ENCODE measurements at places on chromosomes 5 and 9.

GRCh38 chr5:89827359-89827758, 582.2 kb downstream of the CETN3 start:
- ATAC-seq = peak; percentile 13

- no peak for ATAC-seq
These were observed 66.2 kb downstream of the SMC5 start for GRCh38 chr9:70324963-70325362.

DNA sequence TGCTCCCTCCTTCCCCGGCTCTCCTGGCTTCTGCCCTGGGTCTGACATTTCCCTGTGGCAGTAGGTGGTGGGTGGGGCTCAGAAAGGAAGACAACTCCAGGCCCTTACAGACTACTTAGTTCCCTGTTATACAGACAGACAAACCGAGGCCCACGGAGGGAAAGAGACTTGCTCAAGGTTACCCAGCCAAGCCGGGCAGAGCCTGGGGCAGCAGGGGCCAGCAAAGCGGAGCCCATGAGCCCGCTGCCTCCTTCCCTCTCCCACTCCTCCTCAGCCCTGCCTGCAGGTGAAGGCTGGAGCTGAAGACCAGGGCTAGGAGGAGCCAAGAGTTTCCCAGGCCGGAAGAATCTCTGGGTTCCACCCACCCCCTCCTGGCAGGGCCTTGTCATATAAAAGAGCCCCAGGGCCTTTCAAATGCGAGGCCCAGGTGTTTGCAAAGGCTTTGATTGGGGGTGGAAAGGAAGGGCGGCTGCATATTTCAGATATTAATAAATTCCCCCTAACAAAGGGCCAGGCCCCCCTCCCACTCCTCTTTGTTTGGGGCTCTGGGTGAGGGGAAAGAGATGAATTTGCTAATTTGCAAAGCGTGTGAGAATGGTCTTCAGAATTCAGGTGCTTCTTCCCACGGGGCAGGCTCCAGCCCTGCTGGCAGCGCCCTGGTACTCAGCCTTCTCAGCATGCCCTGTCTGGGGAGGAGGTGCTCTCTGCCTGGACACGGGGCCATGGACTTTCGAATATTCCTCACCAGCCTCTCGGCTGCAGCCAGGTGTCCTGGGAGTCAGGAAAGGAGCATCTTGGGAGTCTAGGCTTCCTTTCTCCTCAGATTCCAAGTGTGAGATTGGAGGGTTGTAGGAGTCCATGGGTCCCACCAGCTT, 21.5 kb downstream of the SLC6A7 start:
- ATAC-seq = no peak

- ATAC-seq = no peak
These were observed 47.8 kb downstream of the ST8SIA4 start for GRCh38 chr5:100855295-100855694.

GRCh38 chr5:16809395-16810207, 126.5 kb downstream of the MYO10 start:
- no peak for ATAC-seq

DNA sequence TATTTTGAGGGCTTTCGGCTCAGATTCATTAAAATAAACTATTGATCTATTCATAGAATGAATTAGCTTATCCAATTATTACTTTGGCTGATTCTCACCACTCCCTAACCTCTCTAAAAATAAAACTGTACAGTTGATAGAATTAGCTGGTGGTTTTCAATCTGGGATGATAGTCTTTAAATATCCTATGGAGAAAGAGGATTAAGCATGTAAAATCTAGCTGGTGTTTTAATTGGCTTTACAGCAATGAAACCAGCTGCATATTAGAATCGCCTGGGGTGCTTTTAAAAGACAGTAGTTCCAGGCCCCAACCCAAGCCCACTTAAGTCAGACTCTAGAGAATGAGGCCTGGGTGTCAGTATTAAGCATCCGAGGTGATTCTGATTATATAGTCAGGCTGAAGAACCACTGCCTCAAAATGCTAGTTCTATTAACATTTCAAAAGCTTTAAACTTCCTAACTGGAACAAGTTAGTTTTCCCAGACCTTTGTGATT, 95.1 kb downstream of the MAP1B start:
- no peak for ATAC-seq

GRCh38 chr9:123112015-123112975, 78.8 kb downstream of the GPR21 start:
- no peak for ATAC-seq

GRCh38 chr9:16335788-16336580, 534.5 kb downstream of the BNC2 start:
- ATAC-seq = no peak

DNA sequence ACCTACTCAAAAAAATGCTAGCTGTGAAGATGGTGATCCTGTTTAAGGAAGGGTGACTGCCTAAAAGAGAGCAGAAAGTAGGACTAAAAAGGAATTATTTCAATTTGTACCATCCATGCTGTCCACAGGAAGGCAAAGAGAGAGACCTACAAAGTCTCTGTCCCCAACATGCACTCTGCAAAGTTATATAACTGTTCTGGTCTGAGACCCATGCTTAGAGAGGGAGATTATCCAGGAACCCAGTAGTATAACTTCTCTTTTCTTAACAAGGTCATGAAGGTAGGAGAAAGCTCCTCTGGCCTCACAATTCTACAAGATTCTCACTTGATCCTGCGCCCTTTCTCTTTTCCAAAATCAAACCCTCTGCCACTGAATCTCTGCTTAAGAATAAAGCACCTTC, 25.8 kb downstream of the SLC22A4 start:
- ATAC-seq = no peak

GRCh38 chr9:115590011-115590410, 472.1 kb upstream of the TNC start:
- no peak for ATAC-seq

DNA sequence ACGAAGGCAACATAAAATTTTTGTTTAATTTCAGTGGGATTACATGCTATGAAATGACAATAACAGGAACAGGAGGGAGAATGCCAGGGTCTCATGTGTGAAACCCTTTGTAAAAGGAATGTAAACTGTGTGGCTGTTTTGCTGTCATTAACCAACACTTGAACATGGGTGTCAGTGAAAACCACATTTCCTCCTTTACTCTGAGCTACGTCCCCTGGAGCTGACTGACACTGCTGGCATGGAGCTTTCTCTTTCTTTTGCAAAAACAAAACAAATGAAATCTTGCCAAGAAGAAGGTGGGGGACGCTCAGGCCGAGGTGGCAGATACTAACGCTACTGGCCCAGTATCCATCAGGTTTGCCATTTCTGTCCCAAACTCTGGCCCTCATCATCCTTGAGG, 121.4 kb downstream of the DMRT2 start:
- no peak for ATAC-seq

DNA sequence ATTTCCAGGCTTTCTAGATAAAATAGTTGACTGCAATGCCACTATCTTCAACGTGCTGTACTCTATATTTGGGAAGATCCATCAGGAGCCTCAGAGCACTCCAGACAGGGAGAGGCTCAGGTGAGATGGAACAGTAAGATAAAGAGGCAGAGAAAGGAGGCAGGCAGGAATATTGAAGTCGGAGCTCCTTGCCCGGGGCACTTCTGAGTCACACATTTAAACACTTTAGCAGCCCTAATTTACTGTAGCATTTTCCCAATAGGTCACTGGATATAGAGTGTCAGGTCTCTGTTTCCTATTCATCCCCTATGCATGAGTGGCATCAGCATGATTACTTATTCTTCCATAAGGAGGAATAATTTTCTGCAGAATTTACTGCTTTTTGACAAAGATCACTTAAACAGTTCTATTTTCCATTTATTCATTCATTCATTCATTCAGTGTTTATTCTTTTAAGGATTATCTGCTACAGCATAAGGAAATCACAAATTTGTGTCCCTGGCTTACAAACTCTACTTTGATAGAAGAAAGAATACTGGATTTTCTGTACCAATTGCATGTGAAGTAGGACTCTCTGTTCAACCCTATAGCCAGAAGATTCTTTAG, 170.7 kb downstream of the MAPKAP1 start:
- ATAC-seq = no peak

DNA sequence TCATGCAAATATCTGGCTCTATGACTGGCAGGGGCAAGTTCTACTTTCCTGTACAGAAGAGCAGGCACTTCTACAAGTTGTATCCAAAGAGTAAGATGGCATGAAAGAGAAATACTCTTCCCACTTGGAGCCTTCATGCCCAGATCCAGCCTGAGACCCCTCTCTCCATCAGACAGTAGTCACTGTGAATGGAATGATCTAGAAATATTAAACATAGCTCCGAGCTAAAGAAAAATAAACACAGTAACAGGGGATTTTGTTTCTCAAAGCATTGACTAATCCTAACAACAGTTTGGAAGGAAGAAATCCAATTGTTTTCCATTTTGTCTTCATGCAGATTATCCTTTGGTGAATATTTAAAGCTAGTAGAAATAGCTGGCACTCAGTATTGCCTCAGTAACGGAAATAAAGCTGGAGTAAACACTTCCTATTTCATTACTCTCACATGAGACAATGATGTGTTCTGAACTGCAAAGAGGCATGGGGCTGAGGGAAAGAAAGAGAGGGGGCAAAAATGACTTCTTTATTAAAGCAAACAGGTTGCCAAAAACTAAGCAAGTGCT, 100.0 kb downstream of the SEMA5A start:
- no peak for ATAC-seq

DNA sequence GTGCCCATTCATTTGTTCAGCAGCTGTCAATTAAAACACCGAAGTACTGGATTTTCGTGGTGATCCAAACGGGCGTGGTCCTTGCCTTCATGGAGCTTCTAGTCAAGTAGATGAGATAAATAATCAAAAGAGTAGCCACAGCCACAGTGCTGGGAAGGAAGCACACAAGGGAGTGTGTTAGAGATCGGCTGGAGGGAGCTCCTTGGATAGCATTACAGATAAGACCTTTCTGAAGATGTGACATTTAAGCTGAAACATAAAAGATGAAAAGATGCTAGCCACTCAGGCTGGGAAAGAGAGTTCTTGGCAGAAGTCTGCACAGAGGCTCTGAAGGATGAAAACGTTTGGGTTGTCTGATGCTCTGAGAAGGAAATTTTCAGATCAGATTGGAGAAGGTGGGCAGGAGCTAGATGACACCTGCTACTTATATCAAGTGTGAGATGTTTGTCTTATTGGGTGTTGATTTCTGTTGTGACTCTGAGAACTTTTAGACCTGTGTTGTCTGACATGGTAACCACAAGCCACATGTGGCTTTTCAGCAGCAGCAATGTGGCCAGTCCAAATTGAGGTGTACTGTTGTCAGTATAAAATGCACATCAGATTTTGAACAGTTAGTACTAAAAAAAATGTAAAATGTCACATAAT, 123.9 kb downstream of the TLE4 start:
- no peak for ATAC-seq

GRCh38 chr5:66440202-66440680, 156.0 kb upstream of the MAST4 start:
- ATAC-seq = peak; percentile 90

DNA sequence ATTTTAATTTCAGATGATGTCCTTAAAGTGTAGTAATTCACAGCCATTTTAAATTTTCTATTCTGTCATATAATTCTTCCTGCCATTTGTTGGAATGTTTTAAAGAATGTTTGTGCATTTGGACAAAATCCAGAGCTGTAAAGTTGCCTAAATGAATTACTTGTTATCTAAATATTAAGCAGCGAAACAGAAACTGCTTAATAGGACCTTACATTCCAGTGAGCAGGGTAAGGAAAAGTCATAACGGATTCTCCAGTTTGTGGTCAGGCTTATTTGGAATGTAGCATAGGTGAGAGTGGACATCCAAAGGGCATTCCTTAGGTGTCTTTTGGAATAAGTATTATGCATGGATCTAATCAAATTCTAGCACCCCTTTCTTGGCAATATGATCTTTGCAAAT, 410.4 kb upstream of the PTPRD start:
- ATAC-seq = no peak

DNA sequence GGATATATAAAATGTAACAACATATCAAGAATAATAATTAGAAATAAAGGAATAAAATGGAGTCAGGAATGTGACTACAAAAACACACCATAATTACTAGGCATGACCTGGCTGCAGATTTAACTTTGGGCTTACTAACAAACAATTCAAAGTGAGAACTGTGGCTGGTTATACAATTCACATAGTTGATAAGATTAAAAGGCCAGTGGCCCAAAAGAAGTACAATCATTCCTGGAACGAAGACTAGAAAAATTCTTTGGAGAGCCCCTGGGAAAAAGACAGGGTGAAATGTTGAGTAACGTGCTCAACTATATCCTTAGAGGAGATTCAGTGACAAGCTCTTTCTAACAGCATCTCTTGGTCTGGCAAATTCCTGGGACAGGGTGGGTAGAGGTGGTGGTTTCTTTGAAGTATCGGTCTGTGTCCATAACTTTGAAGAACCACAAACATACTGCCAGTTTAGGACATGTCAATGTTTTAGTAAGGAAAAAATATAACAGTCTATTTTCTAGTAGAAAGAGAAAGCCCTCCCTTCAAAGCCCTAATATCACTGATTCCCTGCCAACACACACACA, 75.0 kb upstream of the IL6ST start:
- ATAC-seq = no peak

DNA sequence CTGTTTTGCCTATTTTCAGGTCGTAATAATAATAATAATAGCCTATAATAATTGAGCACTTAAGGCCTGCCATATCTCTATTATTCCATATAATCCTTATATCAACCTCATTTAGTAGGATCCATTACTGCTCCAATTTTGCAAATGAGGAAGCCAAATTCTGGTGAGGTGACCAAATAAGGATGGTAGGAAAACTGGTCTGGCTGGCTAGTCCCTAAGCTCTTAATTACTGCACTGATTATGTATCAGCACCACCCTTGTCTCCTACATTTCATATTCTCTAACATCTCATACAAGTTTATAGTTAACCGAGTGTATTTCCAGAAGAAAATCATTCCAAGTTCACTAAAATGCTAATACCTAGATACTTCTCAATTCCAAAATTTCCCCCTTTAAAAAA, 166.5 kb upstream of the RGMB start:
- ATAC-seq = no peak

- ATAC-seq = peak; percentile 70
These were observed 410.2 kb downstream of the PSAT1 start for GRCh38 chr9:78707080-78707479.

GRCh38 chr5:68543212-68543611, 327.7 kb downstream of the PIK3R1 start:
- ATAC-seq = peak; percentile 44

- ATAC-seq = no peak
These were observed 4.0 kb upstream of the SHOC1 start for GRCh38 chr9:111798786-111799185.

DNA sequence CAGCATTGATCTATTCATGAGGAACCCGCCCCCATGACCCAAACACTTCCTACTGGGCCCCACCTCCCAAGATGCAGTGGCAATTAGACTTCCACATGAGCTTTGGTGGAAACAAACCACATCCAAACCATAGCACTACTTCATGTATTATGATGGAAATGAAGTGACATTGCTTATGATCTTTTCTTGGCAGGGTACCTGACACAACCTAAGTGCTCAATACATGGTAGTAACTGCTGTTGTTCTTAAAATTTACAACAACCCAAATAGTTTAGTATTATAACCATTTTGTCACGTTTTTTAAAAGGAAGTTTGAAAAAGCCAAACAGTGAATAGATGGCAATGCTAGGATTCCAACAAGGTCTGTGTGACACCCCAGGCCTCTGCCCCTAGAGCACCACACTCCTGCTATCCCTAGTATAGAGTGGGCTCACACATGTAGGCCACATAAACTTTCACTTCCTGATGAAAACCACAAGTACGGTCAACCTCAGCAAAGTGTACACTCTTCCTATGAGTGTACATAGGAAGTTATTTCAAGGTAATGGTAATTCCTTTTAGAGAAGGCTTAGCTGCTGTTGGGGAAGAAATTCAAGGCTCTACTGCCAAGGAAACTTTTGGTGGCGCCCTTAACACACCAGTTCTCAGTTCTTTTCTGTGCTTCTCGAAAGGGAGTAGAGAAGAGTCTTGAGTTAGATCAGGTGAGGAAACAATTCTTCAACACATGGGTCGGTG, 97.6 kb downstream of the ARSB start:
- peak; percentile 99 for ATAC-seq

All from stimulated activated memory B cell treated with anti-CD40 and anti-IgM and Interleukin-4, amounts not matched to agents 10 μg/mL and 1 μg/mL and 100 μg/mL, for 72 hours (primary cell).